ENCODE measurements at places on chromosomes 5 and 9.

- DNase-seq: no peak
Measured at GRCh38 chr9:99155736-99156135, 50.8 kb downstream of the TGFBR1 start.

GRCh38 chr9:1707291-1707690 is 307.9 kb upstream of the SMARCA2 start:
- DNase-seq: no peak

GRCh38 chr9:137828527-137829259 is 48.9 kb upstream of the CACNA1B start:
- peak; percentile 18 for DNase-seq

DNA sequence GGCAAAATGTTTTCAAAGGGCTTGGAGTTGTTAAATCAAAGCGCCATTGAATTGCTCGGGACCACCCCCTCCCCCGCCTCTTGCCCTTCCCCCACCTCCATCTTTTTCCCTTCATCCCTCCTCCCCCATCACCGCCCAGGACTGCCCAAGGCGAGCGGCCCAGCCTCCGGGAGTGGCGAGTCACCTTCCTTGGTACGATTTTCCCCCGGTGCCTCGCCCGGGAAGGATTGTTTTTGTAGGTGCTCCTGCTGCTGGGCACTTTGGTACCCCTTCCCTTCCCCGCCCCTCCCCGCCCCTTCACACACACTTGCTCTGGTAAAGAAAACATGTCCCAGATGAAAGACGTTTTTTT is 61.2 kb downstream of the TMEM174 start:
- DNase-seq: no peak

DNA sequence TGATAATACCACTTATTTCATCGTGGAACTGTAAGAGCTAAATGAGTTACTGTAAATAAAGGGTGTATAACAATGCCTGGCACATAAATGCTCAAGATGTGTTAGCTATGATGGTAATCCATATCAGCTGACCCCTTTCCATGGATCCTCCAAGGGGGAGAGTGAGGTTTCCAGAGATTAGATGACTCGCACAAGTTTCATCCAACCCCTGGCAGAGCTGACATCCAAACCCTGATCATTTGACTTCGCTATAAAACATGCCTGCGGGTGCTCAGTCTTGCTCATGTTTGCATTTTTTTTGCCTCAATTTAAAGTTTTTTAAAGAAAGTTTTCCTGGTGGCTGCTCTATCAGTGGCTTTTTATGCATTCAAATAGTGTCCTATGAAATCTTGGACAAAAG is 145.7 kb upstream of the SMIM23 start:
- DNase-seq: no peak

All from activated naive CD4-positive, alpha-beta T cell treated with Interleukin-2 at 50 U/mL for 16 hours (primary cell).